KG1 (cell line): ENCODE measurements at places on chromosomes 2 and 18.

DNA sequence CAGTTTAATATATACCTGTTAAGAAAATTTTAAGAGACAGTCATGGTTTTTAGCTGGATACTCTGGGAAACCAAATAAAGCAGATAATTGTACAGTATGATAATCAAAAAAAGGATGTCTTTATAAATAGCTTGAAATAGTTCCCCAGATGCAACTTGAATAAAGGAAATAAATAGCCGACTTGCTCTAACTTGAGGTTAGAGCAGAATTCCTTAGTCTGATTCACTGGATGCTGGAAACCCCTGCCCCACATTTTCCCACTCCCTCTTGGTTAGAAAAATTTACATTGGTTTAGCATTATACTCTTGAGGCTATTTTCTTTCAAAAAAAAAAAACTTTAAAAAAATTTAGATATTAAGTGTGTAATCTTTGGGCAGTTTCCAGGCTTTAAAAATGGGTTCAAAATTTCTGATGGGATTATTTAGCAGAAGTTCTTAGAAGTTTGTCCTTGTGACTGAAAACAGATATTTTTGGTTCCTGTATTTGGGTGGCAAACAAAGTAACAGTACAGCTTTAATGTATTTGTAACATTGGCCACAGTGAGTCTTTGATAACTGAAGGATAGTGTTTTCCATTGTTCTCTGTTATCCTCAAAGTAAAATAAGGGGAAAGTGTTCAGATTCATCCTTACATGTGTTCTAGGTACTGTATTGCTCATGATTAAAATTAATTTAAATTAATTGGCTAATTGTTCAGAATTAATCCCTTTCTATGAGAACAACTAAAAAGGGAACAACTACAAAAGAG, 39.6 kb downstream of the ITGAV start:
- DNase-seq: no peak

DNA sequence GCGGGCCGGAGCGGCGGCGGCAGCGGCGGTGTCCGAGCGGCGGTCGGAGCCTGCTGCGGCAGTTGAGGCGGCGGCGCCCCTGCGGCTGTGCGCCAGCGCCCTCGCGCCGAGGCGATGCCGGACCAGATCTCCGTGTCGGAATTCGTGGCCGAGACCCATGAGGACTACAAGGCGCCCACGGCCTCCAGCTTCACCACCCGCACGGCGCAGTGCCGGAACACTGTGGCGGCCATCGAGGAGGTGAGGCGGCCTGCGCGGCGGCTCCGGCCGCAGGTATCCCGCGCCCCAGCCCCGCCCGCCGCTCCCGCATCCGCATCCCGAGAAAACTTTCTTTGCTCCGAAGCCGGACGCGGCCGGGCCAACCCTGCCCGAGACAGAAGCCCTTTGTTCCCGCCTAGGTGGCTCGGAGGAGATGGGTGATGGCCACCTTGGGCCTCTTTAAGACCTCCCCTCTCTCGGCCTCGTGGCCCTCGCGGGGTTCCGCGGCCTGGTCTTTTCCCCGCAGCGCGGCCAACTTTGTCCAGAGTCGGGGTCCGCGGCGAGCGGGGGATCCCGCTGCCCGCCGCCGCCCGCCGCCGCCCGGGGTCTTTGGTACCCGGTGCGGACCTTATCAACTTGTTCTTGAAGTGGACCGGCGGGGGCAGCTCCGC, 504 bp downstream of the ASAP2 start:
- no peak for DNase-seq

DNA sequence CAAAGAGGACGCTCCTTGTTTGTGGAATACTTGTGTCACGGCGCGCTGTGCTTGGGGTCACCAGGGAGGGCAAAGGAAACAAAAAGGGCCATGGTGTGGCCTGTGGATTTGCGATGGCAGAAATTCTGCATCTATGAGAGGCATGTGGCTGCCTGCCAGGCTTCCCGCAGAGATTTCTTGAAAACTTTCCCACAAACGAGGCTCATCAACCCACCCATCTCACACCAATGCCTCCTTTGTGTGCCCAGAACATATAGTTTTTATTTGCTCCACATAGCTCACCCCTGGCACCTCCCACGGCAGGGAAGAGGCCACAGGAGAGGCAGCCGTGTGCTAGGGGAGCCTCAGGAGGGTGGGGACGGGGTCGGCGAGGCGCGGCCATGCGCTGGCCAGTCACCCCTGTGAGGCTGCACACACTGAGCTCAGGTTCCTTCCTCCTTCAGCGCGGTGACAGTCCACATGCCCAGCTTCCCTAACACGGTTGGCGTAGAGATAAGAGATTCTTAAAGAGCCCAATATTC, 100.3 kb downstream of the MBP start:
- DNase-seq: no peak

DNA sequence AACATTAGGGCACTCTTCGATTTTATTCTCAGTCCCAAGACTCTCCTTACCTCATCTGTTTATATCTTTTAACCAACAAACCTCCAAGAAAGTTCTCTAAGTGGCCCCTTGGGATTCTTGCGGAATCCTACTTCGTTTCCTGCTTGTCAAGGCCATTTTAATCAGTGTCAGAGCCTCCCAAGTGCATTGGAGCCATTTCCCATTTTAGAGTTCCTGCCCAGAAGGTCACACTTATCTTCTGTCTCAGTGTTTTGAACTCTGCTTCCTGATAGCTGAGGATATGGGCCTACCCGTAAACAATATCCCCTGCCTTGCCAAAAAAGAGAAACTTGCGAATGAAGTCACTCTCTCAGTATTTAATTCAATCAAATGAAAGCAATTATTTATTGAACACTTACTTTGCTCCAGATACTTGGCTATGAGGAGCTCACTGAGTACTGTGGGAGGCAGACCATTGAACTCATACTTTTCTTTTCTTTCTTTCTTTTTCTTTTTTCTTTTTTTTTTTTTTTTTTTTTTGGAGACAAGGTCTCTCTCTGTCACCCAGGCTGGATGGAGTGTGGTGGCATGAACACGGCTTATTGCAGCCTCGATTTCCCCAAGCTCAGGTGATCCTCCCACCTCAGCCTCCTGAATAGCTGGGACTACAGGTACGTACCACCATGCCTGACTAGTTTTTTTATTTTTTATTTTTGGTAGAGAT, 5.7 kb upstream of the NOSTRIN start:
- DNase-seq: no peak

DNA sequence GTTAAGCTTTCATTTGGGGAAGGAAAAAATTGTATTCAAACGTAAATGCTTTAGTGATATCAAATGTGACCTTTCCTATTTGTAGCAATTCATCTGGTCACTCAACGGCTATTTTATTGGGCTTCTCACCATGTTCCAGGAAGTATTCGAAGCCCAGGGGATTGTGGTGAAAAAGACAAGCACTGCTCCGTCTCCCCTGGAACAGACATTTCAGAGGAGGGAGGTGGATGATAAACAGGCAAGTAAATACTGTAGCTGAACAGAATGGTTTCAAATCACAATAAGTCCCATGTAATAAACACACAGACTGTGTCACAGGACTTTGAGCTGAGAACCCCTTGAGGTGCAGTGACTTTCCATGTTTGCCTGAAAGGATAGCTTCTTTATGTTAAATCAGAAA, 464.7 kb upstream of the HNRNPA3 start:
- DNase-seq: no peak

GRCh38 chr2:75605770-75606529, 40.6 kb upstream of the MRPL19 start:
- no peak for DNase-seq

- no peak for DNase-seq
These were observed 7.1 kb downstream of the PTMA start for GRCh38 chr2:231715499-231715837.

GRCh38 chr2:148613231-148614013, 31.1 kb upstream of the EPC2 start:
- no peak for DNase-seq

- DNase-seq: no peak
These were observed 33.9 kb downstream of the ACKR3 start for GRCh38 chr2:236603361-236604015.

DNA sequence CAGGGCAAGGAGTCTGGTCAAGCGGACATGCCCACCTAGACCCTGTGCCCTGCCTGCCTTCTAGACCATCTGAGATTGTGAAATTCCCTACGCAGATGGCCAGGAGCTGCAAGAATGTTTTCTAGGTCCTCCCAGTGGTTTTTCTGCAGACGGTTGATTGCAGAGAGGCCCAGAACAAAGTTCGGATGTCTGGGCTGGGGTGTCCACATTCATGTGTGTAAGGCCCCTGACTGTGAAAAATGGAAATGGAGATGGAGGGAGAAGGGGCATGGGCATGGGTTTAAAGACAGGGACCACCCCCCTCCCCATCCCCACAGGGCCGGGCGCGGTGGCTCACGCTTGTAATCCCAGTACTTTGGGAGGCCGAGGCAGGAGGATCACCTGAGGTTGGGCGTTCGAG, 11.8 kb downstream of the ARHGAP25 start:
- DNase-seq: no peak

DNA sequence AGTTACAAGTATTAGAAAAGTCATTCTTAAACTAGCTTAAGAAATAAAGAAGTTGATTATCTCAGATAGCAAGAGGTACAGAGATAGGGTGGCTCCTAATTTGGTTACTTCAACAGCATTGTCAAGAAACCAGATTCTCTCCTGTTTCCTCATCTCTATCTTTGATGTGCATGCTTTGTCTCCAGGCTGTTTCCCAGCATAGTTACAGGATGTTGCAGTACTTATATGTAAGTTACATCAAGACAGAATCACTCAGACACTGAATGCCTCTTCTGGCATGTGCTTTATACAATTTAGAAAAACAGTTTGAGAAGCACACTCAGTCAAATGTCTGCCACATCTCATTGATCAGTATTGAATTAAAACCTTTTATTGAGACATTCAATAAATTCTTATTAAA, 189.5 kb upstream of the UBE2E3 start:
- DNase-seq: no peak

GRCh38 chr2:66839551-66840320, 404.8 kb downstream of the MEIS1 start:
- DNase-seq: no peak
